ENCODE measurements at places on chromosomes 6 and 20.

- DNase-seq = no peak
Observed at GRCh38 chr20:16279320-16279719, 293.9 kb downstream of the KIF16B start.

GRCh38 chr20:4471221-4471620, 250.5 kb upstream of the PRND start:
- DNase-seq = no peak

GRCh38 chr20:57999465-58000111, 228.9 kb downstream of the ANKRD60 start:
- DNase-seq = no peak

DNA sequence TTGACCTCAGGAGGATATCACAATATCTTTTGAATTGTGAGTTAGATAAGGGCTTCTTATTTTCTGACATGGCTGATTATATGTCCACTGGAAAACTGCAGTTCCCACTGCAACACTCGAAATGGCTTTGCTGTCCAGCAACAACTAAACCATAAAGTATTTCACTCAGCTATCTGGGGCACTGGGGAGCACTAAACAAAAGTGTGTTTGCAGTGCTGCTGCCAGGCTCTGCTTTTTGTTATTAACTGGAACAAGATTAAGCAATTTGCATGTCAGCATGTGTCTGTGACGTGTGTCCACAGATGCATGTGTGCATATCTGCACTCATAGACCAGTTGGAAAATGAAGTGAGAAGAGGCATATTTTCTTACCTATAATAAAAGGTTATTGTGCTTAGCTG, 107.8 kb upstream of the CCN2 start:
- DNase-seq = no peak

DNA sequence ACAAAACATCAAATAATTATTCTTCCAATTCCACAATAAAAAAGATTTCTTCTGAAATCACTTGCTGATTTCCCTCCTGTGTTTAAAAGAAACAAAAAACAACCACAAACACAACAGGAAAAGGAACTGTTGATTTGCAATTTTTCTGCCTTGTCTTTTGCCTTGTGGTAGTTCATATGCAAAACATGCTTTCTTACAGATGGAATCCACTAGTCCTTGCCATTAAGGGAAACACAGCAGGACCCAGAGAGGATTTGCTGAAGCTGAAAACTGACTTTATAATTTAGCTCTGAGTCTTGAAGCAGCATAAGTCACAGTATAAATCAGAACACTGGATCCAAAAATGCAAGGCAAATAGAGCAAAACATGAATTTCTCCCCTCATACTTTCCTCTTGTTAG, 328.8 kb downstream of the PHF3 start:
- no peak for DNase-seq

GRCh38 chr6:166620478-166621113, 6.5 kb downstream of the RPS6KA2 start:
- DNase-seq = no peak

DNA sequence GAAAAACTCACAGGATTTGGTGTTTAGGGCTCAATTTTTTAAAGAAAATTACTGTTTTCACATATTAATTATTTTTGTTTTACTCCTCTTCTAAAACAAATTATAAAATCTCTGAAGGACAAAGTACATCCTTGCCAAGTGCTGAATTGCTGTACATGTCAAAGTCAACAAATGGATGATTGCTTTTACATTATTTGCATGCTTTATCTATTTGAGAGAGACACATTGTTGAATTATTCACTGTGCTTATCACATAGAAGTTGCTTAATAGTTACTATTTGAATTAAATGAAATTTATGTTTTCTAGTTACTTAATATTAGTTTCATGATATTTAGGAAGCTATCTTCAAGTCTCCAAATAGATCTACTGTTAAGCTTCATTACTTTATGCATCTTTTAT, 318.6 kb upstream of the PTCHD4 start:
- DNase-seq = no peak
